ENCODE measurements at places on chromosomes 1 and 21. TPM values are rescaled to one million over a fixed set of nuclear protein-coding genes. Genes with fewer than 3 reads are reported as not detected.

DNA sequence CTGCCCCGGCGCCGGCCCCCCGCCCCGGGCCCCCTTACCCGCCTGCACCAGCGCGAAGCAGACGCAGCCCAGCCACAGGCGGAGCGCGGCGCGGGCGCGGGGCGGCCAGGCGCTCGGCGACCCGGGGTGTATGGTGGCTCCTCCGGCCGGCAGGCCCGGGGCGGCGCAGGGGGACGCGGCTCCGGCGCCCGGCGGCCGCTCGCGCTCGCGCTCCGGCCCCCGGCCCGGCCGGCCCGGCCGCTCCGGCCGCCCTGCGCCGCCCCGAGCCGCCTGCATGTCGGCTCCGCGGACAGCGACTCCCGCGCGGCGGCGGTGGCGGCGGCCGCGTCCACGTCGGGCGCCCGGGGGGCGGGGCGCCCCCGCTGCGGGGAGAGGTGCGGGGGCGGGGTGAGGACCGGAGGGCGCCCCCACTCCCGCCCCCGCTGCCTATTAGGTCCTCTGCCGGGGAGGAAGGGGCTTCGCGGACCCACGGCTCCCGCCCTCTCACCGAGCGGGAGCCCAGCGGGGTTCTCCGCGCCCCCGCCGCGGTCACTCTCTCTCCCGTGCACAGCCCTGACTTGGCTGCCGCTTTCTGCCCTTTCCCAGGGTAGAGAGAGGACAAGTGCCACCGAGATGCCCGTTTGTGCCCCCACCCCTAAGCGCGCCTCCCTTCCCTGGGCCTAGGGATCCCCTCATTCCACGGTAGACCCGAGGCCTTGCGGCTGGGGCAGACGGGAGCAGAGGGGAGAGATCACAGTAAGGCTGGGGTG is at the start of gene FNDC5:
Gene FNDC5, minus strand, starts transcription at position 298 of the 749 bp plus-strand sequence.
- no peak for DNase-seq

DNA sequence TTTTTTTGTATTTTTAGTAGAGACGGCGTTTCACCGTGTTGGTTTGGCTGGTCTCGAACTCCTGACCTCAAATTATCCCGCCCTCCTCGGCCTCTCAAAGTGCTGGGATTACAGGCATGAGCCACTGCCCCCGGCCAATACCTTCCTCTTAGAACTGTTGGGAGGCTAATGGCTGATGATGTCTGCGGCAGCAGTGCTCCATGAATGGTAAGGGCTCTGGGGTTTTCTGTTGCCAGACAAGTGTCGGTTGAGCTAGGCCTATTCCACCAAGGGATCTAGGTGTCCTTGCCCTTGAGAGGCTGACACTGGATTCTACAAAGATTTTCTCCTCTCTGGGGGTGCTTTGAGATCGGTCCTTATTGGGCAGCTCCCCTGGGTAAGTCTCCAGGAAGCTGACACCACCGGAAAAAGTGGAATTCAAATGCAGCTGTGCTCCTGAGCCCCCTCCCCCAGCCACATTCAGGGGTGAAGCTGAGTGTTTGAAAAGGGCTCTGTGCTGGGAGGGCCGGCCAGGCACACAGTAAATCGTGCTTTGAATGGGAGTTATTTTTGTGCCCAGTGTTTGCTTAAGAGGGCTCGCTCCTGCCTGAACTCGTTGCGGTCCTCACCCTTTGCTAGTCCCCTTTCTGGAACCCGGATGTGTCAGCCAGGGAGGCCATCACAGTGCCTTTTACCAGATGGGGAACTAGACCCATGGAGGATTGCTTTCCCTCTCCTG is 5.2 kb downstream of the SOX13 start:
- no peak for DNase-seq

DNA sequence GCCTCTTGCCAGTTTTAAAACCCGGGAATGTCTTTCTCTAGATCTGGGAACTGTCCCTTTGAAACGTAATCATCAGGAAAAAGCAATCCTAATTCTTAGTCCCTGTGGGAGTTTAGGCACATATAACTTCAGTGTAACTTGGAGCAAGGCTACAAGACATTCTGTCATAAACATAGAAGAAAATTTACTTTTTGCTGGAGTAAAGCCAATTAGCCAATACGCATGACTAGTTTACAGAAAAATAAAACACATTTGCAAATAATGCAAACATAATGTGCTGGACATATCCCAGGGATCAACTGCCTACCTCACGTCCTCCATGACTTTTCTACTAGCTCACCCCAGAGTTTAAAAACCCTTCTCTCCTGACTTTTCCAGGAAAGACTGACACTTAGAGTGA is 970.6 kb downstream of the MRPL39 start:
- DNase-seq: no peak

GRCh38 chr1:88973520-88974137 is 18.8 kb downstream of the KYAT3 start:
- no peak for DNase-seq

GRCh38 chr1:48947761-48948537 is 171.3 kb upstream of the BEND5 start:
- no peak for DNase-seq

DNA sequence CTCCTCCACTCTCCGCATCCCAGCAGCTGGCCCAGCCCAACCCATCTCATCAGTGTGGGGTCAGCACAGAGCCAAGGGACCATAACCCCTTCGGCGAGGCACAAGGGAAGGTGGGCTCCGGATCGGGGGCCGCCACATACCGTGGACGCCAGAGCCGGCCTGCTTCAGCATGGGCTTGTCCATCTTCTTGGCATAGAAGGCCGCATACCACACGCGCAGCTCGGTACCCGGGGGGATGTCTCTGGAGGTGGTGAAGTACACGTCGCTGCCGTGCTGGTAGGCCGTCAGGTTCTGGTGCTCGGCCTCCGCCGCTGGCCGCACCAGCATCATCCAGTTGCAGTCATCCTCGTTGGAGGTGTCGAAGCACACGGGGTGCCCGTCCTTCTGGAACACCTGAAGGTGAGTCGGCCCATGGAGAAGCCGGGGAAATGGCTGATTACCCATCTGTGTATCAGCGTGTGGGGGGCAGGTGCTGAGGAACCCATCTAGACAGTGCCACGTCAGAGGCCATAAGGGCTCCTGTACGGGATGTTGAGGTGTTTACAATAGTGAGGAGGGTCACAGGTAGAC is 24.6 kb downstream of the PRDM15 start:
- no peak for DNase-seq

- no peak for DNase-seq
Measured at GRCh38 chr1:210830034-210831028, 303.6 kb downstream of the KCNH1 start.

DNA sequence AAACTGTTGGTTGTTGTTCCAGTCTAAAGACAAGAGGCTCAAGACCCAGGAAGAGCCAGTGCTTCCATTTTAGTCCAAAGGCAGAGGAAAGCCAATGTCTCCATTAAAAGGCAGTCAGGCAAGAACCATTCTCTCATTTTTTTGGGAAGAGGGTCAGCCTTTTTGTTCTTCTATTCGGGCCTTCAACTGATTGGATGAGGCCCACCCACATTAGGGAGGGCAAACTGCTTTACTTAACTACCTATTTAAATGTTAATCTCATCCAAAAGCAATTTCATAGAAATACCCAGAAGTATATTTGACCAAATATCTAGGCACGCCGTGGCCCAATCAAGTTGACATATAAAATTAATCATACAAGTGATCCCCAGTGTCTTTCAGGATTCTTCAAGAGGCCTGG is 104.4 kb upstream of the SYT6 start:
- no peak for DNase-seq

LYPD8 gene
- total RNA-seq: not detected

LORICRIN gene
- total RNA-seq: not detected

CELF3 gene
- not detected for total RNA-seq

RNF186 gene
- not detected for total RNA-seq
